Iris pigment epithelial cell (primary cell): ENCODE measurements at places on chromosomes 5 and 9.
A peak's percentile ranks its signal among the peaks of the same experiment; 100 is the strongest.

DNA sequence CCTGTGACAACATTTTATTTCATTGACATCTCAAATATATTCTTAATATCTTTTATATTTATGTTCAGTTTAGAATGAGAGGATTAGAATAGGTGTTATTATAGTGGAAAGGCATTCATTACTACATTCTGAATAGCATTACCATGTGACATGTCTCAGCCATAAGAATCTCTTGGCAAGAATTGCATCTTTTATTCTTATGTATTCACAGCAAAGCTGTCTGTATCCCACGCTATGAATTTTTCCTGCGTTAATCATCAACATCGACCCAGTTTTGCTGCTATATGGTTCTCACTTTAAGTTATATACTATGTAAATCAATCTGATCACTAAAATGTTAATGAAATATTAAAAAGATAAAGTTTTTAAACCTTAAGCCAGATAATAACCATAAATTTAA, 248.6 kb downstream of the TMEM232 start:
- peak; percentile 41 for DNase-seq

DNA sequence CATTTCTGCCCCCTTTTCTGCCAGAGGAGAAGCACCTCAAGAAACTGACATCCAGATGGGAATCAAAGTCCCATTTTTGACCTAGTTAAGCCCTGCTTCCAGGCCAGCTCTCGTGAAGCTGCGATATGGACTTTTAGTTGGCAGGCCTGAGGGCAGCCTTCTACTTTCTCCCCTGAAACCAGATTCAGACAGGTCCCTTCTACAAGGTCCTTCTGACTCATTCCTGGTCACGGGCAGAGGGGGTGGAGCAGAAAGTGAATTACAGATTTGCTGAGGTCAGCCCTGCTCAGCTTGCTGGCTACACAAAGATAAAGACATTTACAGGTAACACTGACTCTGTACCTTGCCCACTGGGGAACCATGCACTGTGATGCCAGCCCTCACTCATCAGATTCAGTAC, 52.8 kb upstream of the TUT7 start:
- DNase-seq = peak; percentile 80

GRCh38 chr5:92588876-92589275, 992.1 kb downstream of the NR2F1-AS1 start:
- DNase-seq = no peak

- peak; percentile 82 for DNase-seq
These were observed 56.7 kb downstream of the PCDH1 start for GRCh38 chr5:141821430-141821925.

- DNase-seq = peak; percentile 44
These were observed 133.2 kb downstream of the MTX3 start for GRCh38 chr5:79857714-79858409.

GRCh38 chr9:91693226-91693625, 256.8 kb downstream of the ROR2 start:
- no peak for DNase-seq

GRCh38 chr5:96113170-96113939, 151.7 kb upstream of the ELL2 start:
- DNase-seq = no peak

DNA sequence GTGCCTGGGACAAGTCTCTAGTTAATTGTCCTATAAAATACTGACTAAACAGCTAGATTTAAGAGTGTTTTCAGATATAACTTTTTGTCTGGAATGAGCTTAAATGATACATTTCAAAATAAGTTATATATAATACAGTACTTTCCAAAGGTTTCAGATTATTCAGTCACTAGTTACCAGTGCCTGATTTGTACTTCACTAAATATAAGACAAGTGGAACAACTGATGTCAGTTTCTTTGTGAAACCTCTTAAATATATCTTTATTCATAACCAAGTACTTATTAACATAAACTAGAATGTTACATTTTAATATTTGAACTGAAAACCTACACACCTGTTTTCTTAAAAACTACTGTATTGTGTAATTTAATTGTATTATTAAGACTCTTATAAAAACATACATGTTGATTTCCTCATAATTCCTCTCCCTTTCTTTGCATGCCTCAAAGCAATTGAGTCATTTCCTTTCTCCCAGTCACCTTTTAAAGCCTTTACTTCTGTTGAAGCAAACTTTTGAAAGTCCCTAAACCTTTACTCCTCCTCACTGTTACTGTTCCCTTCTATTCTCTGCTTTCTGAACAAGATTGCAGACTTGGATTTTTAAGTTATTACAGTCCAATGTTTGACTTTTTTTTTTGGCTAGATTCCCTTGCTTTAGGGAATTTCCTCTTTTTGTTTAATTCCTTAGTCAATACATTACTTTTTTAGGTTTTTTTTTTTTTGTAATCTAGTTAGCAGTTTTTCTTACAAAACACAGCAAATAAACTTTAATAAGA, 8.7 kb upstream of the SEMA6A start:
- peak; percentile 42 for DNase-seq

DNA sequence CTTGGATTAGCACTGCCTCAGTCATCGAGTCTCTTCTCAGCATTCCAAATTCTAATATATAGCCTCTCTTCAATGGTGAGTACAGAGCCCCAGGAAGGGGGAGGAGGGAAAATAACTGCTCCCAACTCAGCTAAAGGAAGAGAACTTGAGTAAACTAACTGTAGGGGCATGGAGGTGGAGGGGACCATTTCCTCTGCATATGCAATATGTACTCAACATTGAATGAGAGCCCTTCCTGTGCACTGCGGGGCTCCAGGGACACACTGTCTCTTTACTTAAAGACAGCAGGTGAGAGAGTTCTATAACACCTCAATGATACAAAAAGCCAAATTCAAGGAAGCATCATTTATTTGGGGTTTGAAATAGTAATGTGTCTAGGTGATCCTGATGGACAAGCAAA, 75.1 kb downstream of the GNAQ start:
- DNase-seq = no peak

DNA sequence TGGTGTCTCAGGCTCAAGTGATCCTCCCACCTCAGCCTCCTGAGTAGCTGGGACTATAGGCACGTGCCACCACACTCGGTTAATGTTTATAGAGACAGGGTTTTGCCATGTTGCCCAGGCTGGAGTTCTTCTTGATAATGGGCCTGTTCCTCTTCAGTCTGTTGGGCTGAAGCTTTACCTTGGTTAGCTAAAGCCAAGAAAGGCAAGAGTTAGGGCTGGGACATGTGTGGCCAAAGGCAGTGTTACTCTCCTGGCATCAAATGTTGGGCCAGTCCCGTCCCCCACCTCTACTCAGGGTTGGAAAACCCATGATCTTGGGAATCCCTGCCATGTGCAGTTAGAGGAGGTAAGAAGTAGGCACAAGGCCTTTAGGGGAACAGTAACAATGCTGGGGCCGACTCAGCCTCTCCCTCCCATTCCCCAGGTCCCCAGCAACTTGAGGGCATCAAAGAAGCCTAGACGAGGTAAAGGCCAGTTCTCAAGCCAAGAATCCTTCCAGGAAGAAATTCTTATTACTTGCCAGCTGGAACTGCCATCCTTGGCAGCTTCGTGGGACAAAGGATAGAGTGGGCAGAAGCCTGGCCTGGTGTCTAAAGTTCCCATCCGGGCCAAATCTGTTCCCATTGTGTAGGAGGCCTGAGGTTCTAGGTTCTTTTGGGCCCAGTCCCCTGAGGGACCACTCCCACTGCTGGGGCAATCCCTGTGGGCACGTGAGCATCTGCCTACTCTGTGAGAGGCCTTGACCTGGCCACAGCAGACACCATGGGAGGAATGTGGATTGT, 4.5 kb downstream of the EGR1 start:
- peak; percentile 65 for DNase-seq

GRCh38 chr9:95044731-95045508, 272.6 kb downstream of the FANCC start:
- DNase-seq = no peak

DNA sequence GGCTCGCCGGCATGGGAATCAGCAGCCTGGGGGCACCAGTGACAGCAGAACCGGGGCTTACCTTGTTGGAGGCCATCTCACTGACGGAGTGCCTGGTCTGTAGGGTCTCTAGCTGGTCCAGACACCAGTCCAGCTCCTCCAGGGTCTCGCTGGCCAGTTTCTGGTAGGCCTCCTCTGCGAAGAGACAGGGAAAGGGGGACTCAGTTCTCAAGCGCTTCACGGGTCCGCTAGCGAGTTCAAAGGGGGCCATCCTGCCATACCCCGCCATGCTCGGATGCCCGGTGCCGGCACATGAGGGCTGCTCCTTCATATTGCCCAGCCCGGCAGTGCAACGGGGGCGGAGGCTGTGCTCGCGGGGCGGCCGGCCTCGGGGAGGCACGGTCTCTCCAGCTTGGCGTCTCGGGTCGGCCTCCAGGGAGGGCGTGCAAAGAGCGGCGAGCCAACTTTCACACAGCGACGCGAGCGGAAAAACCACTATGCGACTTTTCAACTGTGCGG, 456.0 kb downstream of the RAB3C start:
- DNase-seq = no peak

DNA sequence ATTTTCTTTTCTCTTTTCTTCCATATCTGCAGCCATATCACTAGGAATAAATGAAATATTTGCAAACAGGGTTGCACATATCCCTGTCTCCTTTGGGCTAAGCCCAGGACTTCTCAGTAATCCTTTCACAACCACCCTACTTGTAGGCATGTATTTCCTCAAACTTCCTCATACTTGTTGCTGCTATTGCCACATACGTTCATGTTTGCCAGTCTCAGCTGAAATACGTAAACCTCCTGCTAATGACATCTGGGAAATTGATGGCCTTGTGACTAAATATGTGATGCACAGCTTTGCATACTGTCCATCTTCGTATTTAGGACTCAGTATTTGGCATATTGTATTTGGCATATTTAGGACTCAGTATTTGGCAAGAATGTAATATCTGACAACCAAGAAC, 224.6 kb downstream of the PLK2 start:
- DNase-seq = peak; percentile 75

DNA sequence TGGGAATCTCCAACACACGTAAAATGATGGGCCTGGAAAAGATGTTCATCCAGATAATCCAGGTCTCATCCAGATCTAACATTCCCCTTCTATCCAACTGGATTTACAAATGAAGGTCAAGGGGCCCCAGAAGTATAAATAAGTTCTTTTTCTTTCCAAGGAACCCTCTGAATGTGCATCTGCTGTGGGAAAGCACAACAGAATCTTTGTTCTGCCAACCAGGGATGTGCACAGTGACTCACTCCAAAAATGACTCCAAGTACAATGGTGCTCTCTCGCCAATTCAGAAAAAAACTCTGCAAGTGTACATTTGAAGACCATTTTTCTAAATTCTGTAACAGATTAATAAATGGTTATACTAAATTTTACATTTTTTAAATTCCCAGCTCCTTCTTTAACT, 12.4 kb downstream of the RAPGEF6 start:
- DNase-seq = peak; percentile 45

DNA sequence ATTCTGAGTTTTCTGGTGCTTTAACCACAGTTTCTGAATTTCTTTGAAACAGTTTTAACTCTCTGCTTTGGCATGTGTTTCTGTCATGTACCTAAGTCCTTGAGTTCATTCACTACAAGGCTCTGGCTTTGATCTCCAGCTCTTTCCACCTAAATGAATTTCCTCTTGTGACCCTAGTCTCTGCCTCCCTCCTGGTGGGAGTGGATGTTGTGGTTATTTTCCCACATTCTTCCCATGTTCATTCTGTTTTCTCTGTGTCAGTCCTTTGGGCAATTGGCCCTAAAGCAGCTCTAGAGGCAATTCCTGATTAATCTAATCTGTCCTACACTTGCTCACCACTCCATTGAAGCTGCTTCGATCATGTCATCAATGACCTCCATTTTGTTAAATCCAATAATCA, 28.4 kb upstream of the DPYSL3 start:
- DNase-seq = peak; percentile 34

DNA sequence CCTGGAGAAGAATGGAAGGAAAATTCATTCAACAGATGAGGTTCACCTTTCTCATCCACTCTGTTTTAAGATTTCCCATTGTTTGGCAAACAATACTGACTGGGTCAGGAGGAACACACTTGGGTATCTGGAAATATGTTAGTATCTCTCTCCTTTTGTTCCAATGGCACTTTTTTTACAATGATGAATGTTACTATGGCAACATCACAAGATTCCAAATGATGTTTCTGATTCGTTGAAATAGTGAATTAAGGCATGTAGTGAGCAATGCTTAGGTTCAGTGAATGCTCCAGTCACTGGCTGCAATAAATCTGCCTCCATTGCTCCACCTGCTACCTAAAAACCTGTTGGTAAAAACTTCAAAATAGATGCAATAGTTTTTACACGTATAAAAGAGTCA, 392.8 kb downstream of the DNAH5 start:
- no peak for DNase-seq

DNA sequence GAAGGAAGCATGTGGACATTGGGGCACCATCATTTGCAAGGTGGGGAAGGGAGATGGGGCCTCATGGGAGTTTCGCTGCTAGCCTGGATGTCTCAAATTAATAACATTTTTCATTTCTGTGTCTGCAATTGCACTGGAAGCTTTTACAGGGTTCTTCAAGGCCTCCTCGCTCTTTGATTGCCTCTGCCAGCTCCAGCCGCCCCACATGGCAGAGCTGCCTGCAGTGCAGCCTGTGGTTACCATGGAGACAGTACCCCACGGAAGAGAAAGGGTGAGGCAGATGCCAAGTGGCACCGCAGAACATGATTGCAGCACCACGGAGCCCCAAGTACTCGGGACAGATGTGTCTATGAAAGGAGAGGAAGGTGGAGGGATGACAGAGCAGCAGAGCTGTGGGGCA, 25.4 kb downstream of the CTNND2 start:
- DNase-seq = no peak

GRCh38 chr9:30723656-30724055, 1660.8 kb upstream of the ACO1 start:
- peak; percentile 3 for DNase-seq

DNA sequence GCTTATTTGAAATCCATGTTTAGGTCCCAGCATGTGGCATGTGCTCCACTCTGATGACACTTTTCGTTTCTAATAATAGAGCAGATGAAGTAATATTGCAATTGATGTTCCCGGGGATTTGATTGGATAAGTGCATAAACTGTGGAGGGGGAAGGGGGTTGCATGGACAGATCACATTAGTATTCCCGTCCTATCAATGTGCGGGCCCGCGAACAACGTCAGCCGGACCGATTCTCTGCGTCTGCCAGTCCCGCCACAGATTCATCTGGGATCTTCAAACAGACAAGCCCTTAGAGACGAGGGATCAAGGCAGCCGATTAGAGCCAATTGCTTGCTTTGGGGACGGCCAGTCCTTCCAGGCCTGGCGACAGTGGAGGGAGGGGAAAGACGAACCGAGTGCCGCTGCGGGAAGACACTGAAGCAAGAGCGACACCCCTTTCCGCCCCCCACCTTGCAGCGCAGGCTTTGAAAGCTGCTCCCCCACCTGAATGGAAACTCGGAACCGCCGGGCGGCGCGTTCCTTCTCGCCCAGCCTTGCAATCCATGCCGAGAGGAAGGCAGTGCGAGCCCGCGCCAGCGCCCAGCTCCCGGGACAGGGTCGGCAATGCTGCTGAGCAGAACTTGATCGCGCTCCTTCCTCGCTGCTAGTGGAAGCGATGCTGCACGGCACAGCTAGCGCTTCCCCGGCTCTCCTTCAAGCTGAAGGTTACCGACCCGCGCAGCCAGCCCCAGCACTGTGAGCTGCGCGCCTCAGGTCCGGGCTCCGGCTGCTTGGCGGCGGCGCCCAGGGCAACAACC, at the start of gene RGS7BP:
Gene RGS7BP, plus strand, starts transcription at position 247 of the 798 bp plus-strand sequence. CDS start 610 bp downstream, outside the sequence.
- peak; percentile 42 for DNase-seq

- no peak for DNase-seq
These were observed 71.8 kb downstream of the GALNT10 start for GRCh38 chr5:154262342-154262741.
